Activated effector memory CD4-positive, alpha-beta T cell treated with Interleukin-2 at 50 U/mL for 16 hours (primary cell): ENCODE measurements at places on chromosomes 5 and 9.

- DNase-seq: no peak
These were observed 1.3 kb downstream of the SH3RF2 start for GRCh38 chr5:145937432-145938250.

DNA sequence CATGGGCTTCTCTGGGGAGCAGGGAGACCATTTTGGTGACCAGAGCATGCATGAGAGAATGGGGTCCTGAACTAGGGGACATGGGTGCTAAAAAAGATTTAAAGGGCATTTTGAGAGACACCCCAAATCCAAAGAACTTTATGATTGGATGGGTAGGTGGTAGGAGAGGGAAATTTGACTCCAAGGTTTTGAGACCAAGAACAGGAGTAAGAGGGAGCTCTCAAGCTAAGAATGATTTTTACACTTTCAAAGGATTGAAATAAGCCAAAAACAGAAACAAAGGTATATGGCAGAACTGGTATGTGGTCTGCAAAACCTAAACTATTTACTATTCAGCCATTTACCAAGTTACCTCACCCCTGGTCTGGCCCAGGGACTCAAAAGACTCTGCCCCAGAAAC lies 318.2 kb upstream of the CLINT1 start:
- DNase-seq: no peak

- no peak for DNase-seq
These were observed 65.8 kb upstream of the ERCC6L2 start for GRCh38 chr9:95809686-95810085.

- no peak for DNase-seq
These were observed 65.7 kb upstream of the ANKH start for GRCh38 chr5:14937254-14937653.

- no peak for DNase-seq
These were observed 231.3 kb downstream of the SEMA5A start for GRCh38 chr5:9314558-9314957.

- DNase-seq: no peak
These were observed 192.9 kb downstream of the NR3C1 start for GRCh38 chr5:143210576-143210975.

DNA sequence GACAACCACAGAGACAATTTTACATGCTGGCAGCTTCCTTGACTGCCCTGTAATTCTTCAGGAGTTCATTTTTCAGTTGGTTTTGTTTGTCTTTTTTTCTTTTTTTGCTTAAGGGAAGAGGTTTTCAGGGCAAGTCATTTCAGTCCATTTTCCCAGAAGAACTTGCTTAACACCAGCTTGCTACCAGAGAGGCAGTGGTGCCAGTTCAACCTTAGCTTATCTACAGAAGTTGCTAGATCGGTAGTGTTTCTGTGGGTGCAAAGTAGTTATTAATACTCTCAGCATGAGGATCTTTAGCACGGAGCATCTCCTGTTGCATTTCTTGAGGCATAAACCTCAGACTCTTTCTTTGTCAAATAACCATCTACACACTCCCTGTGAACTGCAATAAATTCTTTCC lies 1.1 kb downstream of the SPEF2 start:
- no peak for DNase-seq

DNA sequence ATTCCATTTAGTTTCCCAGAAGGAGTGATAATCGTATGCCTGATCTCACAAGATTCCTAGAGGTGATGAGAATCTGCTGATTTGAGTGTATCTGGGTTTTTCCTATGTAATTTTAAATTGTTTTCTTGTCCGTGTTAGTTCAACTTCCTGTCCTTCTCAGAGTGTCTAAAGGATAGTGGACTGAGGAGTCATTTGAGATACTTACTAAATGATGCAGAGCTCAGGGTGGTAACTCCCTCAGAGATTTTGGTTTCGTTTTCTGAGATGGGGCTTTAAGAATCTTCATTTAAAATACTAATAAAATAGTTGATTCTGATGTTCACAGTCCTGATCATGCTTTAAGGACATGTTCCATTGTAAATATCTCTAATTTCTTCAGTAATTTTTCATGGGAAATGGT lies 30.3 kb downstream of the MELK start:
- DNase-seq: no peak

DNA sequence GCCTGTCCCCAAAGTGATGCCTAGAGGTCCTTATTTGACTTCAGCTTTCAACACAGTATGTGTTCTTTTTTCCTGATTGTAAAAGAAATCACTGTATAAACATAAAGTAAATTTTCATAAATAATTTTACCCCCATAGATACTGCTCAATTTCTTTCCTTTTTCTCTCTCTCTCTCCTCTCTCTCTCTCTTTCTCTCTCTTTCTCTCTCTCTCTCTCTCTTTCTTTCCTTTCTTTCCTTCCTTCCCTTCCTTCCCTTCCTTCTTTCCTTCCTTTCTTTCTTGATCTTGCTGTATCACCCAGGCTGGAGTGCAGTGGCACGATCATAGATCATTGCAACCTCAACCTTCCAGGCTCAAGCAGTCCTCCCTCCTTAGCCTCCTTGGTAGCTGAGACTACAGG lies 64.8 kb downstream of the PDZD2 start:
- DNase-seq: no peak

DNA sequence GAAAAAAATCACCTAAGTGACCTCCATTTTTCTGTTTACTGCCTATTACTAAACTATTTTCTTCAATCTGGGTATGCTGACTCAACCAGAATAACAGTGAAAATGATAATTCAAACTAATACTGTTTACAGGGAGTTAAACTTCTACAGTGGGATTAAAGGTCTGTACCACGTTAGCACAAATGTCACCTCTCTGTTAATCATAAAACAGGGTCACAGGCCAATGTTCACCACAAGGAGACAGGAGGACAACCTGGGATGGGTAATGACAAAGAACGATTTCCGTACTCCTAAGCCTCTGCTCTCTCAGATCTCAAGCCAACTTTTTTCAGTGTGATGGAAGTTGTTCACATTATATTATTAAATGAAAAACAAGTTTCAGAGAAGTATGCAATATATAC lies 2.3 kb downstream of the ALDOB start:
- no peak for DNase-seq

DNA sequence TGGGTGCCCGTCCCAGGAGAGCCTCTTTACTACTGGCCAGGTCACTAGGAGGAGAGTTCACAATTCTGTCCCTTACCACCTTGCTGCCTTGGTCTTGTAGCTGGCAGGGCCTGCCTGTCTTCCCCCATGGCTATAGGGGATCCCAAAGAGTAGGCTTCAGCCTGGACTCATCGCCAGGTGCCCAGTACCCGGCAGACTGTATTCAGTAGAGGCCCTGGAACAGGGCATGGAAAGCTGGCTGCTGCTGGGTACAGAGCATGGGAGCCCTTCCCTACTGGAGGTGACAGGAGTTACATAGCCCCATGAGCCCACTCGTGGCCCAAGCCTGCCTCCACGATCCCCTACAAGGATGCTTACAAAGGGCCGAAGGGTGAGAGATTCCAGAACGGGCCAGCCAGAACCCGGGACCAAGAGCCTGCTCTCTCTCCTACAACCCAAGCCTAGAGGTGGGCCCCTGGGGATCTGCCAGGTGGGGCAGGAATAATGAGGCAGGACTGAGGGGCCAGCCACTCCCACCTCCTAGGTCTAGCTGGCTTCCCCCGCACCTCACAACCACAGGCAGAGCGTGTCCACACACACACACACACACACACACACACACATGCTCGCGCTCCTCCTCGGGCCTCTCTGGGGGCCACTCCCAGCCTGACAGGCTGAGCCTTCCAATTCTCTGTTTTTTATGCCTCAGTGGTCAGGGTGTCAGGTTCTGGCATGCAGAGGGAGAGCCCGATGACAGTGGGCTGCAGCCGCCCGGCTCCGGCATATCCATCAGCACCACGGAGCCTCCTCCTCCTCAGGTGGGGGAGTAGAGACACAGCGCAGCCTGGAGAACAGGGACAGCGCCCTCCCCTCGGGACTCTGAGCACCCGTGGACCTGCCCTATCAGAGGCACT lies 186.0 kb downstream of the PAX5 start:
- DNase-seq: no peak

DNA sequence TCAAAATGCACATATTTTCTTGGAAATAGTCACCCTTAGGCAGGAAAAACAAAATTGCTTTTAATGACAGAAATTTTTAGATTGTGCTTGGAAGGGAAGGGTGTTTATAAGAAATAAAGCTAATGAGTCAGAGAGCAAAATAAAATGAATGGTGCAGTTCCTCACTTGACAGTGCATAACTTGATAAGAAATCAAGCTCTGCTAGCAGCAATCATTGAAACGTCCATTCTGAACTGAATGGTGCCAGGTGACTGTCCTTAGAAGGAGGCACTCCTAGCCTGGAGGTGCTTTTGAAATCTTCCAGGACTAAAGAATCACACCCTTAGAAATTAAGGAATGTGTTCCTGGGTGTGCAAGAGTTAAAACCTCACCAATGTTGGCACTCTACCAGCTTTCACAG lies 202.5 kb downstream of the EFNA5 start:
- no peak for DNase-seq

DNA sequence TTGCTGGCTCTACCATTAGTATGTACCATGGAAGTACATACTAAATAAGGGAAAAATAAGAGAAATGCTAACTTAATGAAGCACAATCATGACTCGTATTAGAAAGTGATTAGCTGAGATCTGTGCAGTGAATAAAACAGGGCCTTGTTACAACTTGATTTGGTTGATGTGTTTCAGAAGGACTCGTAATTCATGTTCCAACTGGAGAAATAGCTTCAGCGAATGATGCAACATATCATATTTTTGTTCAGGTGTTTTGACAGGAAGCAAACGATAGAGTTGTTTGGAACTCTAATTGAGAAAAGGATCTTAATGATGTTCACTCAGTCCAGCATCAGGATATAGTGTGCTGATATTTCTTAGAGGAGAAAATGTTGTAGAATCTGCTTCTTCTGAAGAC lies 474.6 kb upstream of the WWC1 start:
- DNase-seq: no peak

DNA sequence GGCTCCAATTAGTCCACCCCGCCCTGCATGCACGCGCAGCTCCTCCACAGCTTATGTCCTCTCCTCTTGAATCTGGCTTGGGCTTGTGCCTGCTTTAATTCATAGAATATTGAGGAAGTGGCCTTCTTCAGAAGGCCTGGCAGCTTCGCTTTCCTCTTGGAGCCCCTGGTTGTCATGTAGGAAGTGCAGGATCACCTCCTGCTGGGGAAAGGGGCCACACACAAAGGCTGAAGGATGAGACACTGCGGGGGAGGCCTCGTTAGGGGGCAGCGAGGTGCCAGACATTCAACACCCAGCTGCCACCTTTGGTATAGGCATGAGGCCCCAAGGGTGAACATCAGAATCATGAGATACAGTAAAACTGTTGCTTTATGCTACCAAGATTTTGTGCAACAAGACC lies 2.7 kb upstream of the CNOT6 start:
- no peak for DNase-seq

DNA sequence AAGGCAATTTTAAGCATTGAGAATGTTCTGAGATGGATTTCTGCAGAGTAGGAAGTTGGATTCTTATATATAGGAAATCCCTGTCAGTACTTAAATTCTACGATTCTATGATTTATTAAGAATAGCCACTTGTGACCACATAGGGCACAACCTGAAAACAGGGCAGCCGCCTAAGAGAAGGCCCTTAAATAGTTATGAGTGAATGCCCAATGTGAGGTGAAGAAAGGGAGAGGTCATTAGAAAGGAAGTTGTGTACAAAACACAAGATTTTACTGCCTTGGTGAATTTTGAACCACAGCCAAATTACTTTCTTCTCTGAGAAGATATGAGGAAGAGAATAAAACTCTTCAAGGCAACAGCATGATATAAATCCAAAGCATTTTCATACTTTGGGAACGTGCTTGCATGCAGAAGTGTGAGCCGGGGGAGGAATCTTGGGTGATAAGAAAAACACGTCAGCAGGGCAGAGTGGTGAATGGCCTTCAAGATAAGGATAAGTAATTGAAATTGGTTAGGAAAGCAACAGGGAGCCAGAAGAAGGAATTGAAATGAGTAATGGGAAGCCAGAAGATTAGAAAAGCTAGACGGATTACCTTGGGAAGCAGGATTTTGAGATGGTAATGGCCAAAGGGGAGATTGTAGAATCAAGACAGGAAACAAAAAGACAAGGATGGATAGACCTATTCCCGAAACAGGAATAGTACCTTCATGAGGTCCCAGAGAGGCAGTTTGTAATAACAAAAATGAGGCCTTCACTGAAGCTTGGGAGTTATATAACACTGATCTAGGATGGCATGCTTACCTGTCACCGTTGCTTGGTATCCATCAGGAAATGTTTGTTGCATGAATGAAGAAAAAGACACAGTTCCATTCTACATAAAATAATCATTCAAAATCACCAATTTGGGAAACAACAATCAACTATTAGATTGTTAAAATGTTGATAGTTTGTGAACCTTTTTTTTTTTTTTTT lies 244.3 kb downstream of the PDE4D start:
- DNase-seq: no peak

DNA sequence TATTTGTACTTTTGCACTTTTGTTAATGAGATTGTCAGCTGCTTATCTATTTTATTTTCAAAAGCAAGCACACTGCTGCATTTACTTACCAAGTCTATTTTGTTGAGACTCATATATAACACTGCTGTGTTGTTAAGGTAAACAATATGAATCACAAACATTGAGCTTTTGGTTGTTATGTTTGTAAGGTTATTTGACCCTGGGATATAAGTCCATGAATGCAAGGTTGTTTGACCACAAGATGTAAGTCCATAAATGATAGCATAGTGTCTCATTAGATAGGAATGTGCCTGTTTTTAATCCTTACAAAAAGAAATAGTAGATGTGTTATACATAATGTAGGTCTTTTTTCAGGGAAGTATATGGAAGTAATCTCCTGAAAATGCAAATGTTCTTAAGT lies 845.9 kb downstream of the CDH9 start:
- DNase-seq: no peak

- no peak for DNase-seq
These were observed 22.9 kb downstream of the KIF2A start for GRCh38 chr5:62328772-62329491.

GRCh38 chr9:38051780-38052546 lies 17.1 kb downstream of the SHB start:
- DNase-seq: no peak
